SK-N-SH (cell line): ENCODE measurements at places on chromosomes 11 and 22. TPM values are rescaled to one million over a fixed set of nuclear protein-coding genes. Genes with fewer than 3 reads are reported as not detected.

DNA sequence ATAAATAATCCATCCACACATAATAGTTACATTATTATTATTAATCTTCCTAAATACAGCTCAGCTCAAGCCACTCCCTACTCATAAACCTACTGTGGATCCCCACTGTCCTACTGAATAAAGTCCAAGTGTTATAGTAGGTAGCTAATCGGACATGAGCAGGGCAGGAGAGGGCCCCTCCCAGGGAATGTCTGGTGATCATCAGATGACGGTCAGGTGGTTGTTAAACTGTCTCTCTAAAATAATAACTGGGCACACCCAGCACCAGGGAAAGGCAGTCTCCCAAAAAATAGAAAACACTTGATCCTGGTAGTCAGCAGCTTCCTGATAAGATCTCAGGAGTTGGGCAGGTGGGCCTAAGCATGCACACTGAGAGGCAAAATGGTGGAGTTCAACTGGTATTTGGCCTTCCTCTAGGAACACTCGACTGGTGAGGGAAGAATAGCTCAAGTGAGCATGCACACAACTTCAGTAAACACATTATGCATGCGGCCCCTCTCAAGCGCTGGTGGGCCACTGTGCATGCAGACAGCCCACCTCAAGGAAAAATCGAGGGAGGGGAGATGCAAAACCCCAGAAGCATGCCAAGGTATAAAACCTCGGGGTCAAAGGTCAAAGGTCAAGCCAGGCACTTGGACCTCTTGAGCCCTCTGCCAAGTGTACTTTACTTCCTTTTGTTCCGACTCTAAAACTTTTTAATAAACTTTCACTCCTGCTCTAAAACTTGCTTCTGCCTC, 65.0 kb downstream of the LRRC32 start:
- DNase-seq: no peak

DNA sequence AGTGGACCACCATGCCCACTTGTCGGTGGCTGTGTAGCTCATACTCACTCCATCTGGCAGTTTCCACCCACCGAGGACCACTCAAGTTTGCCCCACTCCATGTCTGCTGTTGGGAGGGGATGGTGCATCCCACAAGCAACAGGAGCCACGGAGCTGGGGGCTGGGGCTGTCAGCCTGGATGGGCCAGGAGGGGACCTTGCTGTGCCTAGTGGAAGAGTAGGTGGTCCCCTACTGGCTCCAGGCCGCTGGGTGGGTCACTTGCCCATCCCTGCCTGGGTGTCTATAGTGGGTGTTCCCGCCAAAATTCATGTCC, 57.0 kb downstream of the SMIM38 start:
- DNase-seq: no peak

DNA sequence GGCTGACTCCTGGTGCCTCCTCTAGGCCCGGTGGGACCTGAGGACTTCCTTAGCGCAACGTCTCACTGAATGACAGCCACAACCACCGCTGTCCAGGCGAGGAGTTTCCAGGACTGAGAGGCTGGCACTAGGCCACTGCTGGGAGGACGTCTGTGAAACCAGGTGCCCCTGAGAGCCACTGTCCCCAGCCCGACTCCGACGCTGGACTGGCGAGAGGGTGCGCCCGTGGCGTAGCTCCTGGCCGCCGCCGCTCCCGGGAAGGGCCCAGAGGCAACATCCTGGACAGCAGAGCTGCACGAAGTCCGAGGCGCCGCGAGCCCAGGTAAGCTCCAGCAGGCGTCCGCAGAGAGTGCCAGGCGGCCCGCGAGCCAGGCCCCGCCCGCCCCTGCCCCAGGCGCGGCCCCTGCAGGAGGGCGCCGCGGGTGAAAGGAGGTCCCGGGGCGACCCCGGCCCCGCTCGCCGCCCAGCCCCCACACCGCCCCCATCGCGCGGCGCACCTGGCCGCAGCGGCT, 525 bp downstream of the DGCR2 start:
- peak; percentile 77 for DNase-seq

Gene MRPL23
- polyA plus RNA-seq: 226 and 264 TPM in 2 replicates

DNA sequence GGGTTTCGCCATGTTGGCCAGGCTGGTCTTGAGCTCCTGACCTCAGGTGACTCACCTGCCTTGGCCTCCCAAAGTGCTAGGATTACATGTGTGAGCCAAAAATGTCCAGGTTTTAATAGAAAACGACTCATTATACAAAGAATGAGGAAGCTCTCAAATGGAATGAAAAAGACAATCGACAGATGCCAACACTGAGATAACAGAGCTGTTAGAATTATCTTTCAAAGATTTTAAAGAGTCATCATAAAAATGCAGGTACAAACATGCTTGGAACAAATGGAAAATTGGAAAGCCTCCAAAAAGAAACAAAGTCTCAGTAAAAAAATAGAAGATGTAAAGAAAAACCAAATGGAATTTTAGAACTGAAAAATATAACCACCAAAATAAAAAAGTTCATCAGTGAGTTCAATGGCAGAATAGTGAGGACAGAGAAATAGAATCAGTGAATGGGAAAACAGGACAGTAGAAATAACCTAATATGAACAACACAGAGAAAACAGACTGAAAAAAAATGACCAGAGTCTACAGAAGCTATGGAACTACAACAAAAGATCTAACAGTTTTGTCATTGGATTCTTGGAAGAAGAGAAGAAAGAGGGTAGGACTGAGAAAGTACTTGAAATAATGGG, 10.9 kb downstream of the GAB2 start:
- no peak for DNase-seq

DNA sequence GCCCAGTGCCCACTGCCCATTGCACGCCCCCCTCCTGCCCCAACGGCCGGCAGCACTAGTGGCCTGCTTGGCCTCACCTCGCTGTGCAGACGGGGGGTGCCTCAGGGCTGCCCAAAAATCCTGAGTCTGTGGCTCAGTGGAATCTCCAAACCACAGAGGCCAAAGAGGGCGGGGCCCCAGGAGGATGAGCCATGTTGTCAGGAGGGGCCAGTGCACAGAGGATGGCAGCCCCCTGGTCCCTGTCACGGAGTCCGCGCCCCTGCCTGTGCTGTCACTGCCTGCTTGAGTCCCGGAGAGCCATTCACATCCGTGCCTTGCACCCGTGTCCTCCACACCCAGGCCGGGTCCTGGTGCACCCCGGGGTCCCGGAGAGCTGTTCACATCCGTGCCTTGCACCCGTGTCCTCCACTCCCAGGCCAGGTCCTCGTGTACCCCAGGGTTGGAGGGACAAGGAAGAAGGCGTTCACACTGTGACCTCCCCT, 36.4 kb upstream of the MUC5AC start:
- DNase-seq: no peak
